ENCODE measurements at places on chromosomes 2 and 18.

GRCh38 chr2:228838819-228839218, 432.3 kb downstream of the PID1 start:
- no peaks in the 10 kb centered on the region for H3K36me3 ChIP-seq
- no peaks in the 10 kb centered on the region for H3K4me1 ChIP-seq
- no peak overlapping the region for H3K4me3 ChIP-seq
- H3K27me3 ChIP-seq: no peaks in the 10 kb centered on the region
- no peak for DNase-seq

DNA sequence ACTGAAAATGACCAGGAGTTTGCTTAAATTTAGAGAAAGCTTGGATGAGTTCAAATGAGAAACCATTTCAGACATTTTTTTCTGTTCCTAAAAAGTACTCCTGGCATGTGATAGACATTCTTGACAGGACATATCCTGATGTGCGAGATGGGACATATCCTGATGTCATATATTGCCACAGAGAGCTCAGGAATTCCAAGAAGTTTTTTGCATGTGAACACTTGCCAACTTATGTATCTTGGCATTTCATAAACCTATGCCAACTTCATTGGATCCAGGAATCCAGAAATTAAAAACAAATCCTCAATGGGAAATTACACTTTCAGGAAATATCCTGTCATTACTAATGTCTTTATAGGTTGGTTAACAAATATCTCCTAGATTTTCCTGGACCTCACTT, 2.9 kb upstream of the SERPINB3 start:
- no peak overlapping the region for H3K4me3 ChIP-seq
- H3K36me3 ChIP-seq: no peaks in the 10 kb centered on the region
- no peaks in the 10 kb centered on the region for H3K4me1 ChIP-seq
- H3K27me3 ChIP-seq: no peaks in the 10 kb centered on the region
- no peak for DNase-seq

DNA sequence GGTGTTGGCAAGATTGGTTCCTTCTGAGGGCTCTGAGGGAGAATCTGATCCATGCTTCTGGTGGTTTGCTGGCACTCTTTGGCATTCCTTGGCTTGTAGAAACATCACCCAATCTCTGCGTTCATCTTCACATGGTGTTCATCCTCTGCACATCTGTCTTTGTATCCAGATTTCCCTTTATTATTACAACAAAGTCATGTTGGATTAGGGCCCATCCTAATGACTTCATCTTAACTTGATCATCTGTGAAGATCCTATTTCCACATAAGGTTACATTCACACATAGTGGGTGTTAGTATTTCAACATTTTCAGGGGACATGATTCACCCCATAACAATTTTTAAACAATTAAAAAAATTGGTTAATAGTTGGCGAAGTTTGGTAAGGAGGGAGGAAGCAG, 177.4 kb upstream of the CWC22 start:
- no peaks in the 10 kb centered on the region for H3K36me3 ChIP-seq
- H3K4me3 ChIP-seq: no peak overlapping the region
- no peaks in the 10 kb centered on the region for H3K27me3 ChIP-seq
- no peaks in the 10 kb centered on the region for H3K4me1 ChIP-seq

GRCh38 chr2:164920430-164920829, 34.9 kb downstream of the SLC38A11 start:
- H3K4me1 ChIP-seq: no peaks in the 10 kb centered on the region
- H3K27me3 ChIP-seq: no peaks in the 10 kb centered on the region
- no peak overlapping the region for H3K27ac ChIP-seq
- H3K36me3 ChIP-seq: no peaks in the 10 kb centered on the region
- DNase-seq: no peak

DNA sequence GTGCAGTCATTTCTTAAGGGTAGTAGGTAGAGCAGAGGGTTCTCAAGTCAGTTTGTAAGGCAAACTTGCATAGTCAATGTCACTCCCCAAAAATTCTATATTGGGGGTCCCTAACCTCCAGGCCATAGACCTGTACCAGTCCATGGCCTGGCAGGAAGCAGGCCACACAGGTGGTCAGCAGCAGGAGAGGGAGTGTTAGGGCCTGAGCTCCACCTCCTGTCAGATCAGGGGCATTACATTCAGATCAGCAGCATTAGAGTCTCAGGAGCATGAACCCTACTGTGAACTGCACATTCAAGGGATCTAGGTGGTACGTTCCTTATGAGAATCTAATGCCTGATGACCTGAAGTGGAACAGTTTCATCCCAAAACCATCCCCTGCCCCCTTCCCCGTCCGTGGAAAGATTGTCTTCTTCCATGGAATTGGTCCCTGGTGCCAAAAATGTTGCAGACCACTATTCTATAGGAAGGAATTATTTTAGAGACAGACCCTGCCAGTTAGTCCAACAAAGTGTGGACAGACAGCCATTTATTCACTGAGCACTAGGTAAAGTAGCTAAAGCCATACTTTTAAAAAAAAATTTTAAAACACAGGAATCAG, 6.7 kb downstream of the COA5 start:
- H3K36me3 ChIP-seq: peaks cover 77% of the 10 kb centered on the region
- H3K27me3 ChIP-seq: no peaks in the 10 kb centered on the region
- peak; percentile 31 for DNase-seq
- H3K27ac ChIP-seq: no peak overlapping the region

DNA sequence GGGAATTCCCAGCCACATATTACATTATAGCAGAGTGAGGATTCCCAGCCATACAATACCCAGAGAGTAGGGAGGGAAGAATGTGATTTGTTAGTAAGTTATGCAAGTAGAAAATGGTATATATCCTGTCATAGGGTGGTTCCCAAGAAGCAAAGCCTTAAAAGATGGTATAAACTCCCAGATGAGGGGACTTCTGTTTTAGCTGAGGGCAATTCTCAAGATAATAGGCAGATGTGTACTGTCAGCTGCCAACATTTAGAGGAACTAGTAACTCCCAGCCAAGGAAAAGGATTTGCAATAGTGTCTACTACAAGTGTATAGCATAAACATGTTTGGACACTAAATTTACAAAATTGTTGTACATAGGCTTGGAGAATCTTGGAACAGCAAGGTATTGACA, 86.5 kb downstream of the XDH start:
- no peak overlapping the region for H3K4me3 ChIP-seq
- H3K4me1 ChIP-seq: no peaks in the 10 kb centered on the region
- no peak for DNase-seq
- no peak overlapping the region for H3K27ac ChIP-seq
- no peaks in the 10 kb centered on the region for H3K27me3 ChIP-seq
- H3K36me3 ChIP-seq: no peaks in the 10 kb centered on the region

DNA sequence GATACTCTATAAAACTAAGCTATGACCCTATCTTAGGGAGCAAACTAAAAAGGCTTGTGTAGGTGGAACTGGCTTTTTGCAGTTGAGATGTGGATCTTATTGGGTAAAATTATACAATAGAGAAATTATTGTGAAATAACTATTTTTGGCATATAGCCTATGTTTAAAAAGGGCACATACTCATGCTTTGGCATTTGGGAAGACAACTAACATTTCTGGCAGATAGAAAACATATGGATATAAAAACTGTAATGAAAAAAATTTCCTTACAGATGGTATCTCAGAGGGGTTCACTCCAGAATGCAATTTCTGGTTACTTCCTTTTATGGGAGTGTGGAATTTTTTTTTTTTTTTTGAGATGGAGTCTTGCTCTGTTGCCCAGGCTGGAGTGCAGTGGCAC, 120.1 kb upstream of the CCDC195 start:
- no peak overlapping the region for H3K4me3 ChIP-seq
- H3K27me3 ChIP-seq: no peaks in the 10 kb centered on the region
- no peak overlapping the region for H3K27ac ChIP-seq
- no peaks in the 10 kb centered on the region for H3K4me1 ChIP-seq
- DNase-seq: no peak
- H3K36me3 ChIP-seq: no peaks in the 10 kb centered on the region

GRCh38 chr18:26073758-26074157, 16.7 kb downstream of the SS18 start:
- DNase-seq: no peak
- peaks cover 90% of the 10 kb centered on the region for H3K36me3 ChIP-seq
- no peaks in the 10 kb centered on the region for H3K27me3 ChIP-seq

DNA sequence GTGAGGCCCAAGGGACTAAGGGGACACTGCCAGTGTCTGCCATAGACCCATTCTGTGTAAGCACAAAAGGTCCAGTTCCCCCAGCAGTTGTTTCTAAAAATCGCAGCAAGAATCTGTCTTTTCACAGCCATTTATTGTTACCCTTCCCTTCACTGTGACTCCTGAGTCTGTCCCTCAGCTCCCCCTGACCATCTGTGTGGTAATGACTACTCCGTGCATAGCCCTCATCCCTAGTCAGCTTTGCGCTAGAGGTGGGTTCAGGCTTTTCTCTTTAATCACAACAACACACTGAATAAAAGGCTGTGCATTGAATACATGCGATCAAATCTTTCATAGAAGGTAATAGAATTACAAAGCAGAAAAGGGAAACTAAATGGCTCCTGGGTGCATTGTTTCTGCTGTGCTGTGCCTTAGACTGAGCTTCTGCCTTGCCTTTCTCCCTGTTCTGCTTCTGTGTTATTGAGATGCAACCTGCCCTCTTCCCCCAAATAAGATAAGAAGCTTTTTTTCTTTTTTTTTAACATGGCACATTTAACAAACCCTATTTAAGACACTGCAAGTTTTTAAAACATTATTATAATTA, 836.0 kb upstream of the CDH2 start:
- no peak for DNase-seq
- H3K27me3 ChIP-seq: no peaks in the 10 kb centered on the region
- no peak overlapping the region for H3K27ac ChIP-seq
- H3K4me3 ChIP-seq: no peak overlapping the region
- no peaks in the 10 kb centered on the region for H3K36me3 ChIP-seq

DNA sequence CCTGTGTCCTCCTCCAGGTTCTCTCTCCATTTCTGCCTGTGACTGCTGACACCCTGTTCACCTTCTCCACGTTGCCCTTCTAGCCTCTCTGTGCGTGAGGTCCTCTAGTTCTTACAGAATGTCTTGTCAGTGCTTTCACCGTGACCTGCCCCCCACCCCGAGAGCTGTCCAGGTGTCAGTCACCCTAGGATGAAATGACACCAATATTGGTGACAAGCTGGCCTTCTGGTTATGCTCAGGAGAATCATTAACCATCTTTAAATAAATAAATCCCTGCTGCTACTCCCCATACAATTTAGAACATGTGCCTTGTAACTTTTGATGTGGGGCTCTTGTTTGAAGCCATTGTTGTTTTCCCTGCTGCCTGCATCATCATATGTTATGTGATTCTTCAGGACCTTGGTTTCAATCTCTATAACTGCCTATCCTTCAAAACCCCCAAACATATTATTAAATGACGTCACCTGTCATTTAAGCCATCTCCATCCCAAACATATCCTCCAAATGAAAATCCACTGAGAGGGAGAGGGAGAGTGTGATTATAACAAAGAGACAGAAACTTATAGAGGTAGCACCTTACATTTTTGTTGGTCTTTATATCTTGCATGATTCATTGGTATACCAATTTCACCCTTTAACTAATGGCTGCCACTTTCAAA, 496.3 kb downstream of the PARD3B start:
- no peak overlapping the region for H3K27ac ChIP-seq
- H3K27me3 ChIP-seq: no peaks in the 10 kb centered on the region
- H3K4me1 ChIP-seq: no peaks in the 10 kb centered on the region
- H3K36me3 ChIP-seq: no peaks in the 10 kb centered on the region

GRCh38 chr2:176280156-176280555, 10.9 kb downstream of the MTX2 start:
- no peaks in the 10 kb centered on the region for H3K27me3 ChIP-seq
- no peak overlapping the region for H3K4me3 ChIP-seq
- H3K27ac ChIP-seq: no peak overlapping the region
- H3K36me3 ChIP-seq: peaks cover 8% of the 10 kb centered on the region
- H3K4me1 ChIP-seq: no peaks in the 10 kb centered on the region

- no peak overlapping the region for H3K27ac ChIP-seq
- no peak overlapping the region for H3K4me3 ChIP-seq
- H3K36me3 ChIP-seq: no peaks in the 10 kb centered on the region
- no peak for DNase-seq
- no peaks in the 10 kb centered on the region for H3K27me3 ChIP-seq
- no peaks in the 10 kb centered on the region for H3K4me1 ChIP-seq
Measured at GRCh38 chr2:134681201-134681600, 37.6 kb downstream of the TMEM163 start.

DNA sequence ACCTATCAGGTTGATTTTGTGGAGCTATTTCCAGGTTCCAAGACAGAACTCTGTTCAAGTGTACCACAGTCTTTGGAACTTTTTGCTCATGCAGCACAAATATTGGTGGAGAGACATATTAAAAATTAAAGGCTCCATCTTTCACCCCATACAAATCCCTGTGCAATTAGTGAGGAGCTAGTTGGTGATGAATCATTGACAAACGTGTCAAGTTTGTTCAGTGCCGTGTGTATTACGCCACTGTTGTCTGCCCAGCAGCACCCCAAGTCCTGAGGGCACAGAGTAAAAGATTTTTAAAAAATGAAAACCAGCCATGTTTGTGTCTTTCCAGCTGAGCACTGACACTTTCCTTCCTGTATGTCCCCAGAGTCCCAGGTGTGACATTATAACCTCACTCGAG, 9.3 kb downstream of the ATOH8 start:
- H3K27ac ChIP-seq: no peak overlapping the region
- no peaks in the 10 kb centered on the region for H3K36me3 ChIP-seq
- no peak for DNase-seq
- no peaks in the 10 kb centered on the region for H3K4me1 ChIP-seq
- H3K4me3 ChIP-seq: no peak overlapping the region
- H3K27me3 ChIP-seq: peaks cover 49% of the 10 kb centered on the region

DNA sequence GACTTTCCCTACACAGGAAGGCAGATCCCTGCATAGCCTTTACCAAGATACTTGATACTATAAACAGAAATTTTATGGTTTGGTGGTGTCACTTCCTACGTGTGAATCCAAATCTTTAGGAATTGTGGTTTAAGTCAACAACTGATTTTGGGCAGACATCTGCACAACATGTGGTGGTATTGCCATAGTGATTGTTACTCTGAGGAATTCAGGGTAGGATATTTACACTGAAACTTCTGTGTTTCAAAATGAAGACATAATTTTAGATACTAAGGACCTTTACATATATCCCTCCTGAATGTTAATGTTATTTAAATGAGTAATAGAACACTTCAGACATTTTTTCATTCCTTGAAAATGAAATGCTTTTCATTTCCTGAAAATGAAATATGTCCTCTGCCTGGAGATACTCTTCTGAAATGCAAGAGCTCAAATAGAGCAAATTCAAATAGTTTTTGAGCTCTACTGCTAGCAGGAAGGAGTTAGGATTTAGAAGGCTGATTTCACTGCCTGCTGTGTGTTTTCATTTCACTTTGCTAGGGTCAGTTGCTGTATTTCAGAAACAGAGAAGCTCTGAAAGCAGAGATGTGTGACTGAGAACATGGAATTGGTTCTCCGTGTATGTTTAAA, 77.2 kb downstream of the MDH1 start:
- H3K4me1 ChIP-seq: no peaks in the 10 kb centered on the region
- H3K27ac ChIP-seq: no peak overlapping the region
- H3K36me3 ChIP-seq: no peaks in the 10 kb centered on the region
- no peak overlapping the region for H3K4me3 ChIP-seq
- DNase-seq: no peak

GRCh38 chr2:74130211-74130995, 17.3 kb downstream of the BOLA3 start:
- H3K4me3 ChIP-seq: no peak overlapping the region
- H3K36me3 ChIP-seq: peaks cover 20% of the 10 kb centered on the region
- no peak for DNase-seq
- H3K27me3 ChIP-seq: no peaks in the 10 kb centered on the region

- peaks cover 4% of the 10 kb centered on the region for H3K4me1 ChIP-seq
- peak overlapping the region; percentile 83 for H3K4me3 ChIP-seq
- no peak for DNase-seq
- H3K27ac ChIP-seq: peak overlapping the region; percentile 99
- no peaks in the 10 kb centered on the region for H3K27me3 ChIP-seq
Measured at GRCh38 chr2:201072201-201072530, 365 bp downstream of the NDUFB3 start.
